Osteoblast (primary cell): ENCODE measurements at places on chromosomes 11 and 22. TPM values are rescaled to one million over a fixed set of nuclear protein-coding genes. Genes with fewer than 3 reads are reported as not detected.

CTSD gene
- 491 and 519 TPM in 2 replicates for total RNA-seq

GRCh38 chr22:42626431-42626830 is 11.7 kb upstream of the POLDIP3 start:
- peak; percentile 50 for DNase-seq

- DNase-seq = no peak
Measured at GRCh38 chr11:22938691-22939090, 78.4 kb upstream of the CCDC179 start.

GRCh38 chr11:69702239-69702691 is 1.6 kb downstream of the FGF19 start:
- peak; percentile 66 for DNase-seq

DNA sequence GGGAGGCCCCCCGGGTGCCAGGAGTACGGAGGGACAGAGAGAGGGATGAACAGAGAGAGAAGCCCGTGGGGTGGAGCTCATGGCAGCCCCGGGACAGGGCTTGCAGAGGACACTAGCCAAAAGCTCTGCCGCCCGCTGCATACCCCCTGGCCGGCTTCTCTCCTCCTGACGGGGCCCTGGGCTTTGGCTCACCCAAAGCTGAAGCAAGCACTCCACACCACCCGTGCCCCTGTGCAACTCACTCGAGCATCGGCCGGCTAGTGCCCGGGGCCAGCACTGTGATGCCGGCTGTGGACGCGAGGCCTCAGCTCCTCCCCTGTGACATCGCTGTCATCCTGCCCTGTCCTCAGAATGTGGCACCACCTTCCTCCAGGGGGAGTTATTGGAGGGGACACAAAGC is 429.6 kb downstream of the BRD1 start:
- DNase-seq = no peak

DKK3 gene
- 52.2 and 72.4 TPM in 2 replicates for total RNA-seq

- DNase-seq = no peak
Measured at GRCh38 chr11:85171648-85172257, 455.4 kb downstream of the DLG2 start.

HTR3A gene
- total RNA-seq = not detected in 2 replicates

- no peak for DNase-seq
Measured at GRCh38 chr11:46918788-46919513, 601 bp upstream of the LRP4 start.

OR51E2 gene
- total RNA-seq = not detected in 2 replicates

- DNase-seq = peak; percentile 89
Measured at GRCh38 chr22:32752816-32753520, 48.5 kb upstream of the TIMP3 start.

L3MBTL2 gene
- 21.5 and 22.8 TPM in 2 replicates for total RNA-seq

- DNase-seq = peak; percentile 99
Measured at GRCh38 chr11:72703267-72704008, 29.2 kb upstream of the PDE2A start.

GRCh38 chr11:76756341-76756741 is 26.8 kb upstream of the TSKU start:
- no peak for DNase-seq

DNA sequence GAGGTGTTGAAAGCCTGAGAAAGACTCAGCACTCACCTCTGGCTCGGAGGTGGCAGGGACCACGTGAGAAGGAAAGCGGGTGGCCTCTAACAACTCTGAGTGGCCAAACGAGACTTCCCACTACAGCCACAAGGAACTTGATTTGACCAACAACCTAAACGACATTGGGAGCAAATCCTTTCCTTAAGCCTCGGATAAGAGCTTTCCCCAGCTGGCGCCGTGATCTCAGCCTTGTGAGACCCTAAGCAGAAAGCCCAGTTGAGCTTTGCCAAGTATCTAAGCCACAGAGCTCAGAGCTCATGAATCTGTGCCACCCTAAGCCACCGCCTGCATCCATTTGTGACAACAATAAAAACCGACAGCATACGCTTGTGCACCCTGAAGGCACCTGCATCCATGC is 636.0 kb downstream of the TBC1D22A start:
- DNase-seq = peak; percentile 66

- peak; percentile 68 for DNase-seq
Measured at GRCh38 chr22:21020802-21021429, 6.0 kb downstream of the P2RX6 start.

- peak; percentile 69 for DNase-seq
Measured at GRCh38 chr11:2796091-2796490, 89.5 kb downstream of the CDKN1C start.

- DNase-seq = peak; percentile 65
Measured at GRCh38 chr11:68309621-68310185, 2.7 kb upstream of the LRP5 start.
